ENCODE measurements at places on chromosomes 6 and 20.

DNA sequence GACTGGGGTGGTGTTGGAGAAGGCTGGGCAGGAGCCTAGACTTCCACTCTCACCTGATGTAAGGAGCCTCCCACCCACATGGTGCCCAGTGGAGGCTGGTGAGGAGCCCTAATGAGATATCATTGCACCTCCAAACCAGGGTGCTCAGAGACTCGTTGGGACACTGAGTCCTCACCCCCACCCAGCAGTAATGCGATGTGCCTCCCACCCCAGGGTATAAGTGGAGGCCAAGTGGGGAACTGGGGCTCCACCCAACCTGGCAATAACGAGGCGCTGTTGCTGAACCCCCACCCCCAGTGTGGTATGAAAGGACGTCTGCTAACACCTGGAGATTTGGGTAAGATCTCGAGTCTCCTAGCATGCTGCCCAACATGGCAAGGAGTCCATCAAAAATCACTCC is 510.2 kb downstream of the PREX1 start:
- DNase-seq: no peak

DNA sequence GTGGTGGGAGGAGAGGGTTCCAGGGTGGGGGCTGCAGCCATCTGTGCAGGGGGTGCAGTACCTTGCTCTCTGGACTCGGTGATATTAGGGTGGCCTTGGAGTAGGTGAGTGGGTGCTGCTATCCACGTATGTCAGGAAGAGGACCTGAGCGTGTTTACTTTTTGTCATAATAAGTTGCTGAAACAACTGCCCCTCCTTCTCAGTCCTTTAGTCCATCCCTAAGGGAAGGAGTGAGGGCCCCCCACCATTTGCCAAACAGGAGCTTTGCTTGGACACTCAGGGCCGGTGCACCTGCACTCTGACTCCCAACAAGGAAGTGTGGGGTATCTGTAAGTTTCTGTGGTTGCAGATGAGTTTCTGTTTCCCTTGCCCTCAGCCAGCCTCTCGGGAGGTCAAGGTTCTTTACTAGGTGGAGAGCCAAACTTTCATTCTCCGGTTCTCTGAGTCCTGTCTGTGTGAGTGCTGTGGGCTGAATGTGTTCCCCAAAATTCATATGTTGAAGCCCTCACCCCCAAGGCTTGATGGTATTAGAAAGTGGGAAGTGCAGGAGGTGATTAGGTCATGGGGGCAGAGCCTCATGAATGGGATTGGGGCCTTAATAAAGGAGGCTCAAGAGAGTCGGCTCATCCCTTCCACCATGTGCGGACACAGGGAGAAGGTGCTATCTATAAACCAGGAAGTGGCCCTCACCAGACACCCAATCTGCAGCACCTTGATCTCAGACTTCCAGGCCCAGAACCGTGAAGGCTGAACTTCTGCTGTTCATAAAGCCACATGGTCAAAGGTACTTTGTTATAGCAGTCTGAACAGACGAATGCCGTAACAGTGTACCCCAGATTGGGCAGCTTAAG is 19.6 kb upstream of the CCR6 start:
- no peak for DNase-seq

DNA sequence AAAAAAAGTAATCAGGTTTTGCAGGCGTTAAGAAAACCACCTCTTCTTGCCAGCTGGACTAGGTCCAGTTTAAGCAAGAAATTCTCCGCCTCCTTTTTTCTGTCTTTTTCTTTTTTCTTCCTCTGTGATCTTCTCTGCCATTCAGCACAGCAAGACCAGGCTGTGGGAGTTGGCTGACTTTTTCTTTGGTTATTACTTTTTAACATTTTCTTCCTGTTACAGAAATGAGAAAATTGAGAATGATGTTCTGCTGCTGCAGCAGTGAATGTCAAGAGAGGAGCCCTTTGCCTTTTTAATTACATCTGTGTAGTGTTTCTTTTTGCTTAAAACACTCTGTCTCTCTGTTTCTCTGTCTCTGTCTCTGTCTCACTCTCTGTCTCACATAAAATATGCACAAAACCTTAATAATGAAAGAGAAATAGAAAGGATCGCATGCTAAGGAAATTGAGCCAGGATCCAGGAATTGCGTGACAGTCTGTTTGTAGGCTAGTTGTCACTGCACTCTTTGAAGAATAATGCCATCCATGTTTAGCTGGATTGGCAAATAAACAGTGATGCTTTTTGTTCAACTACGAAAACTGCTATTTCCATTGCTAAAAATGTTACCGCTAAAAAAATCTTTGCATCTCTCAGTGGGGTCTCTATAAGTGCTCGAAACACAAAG is 103.2 kb upstream of the SUPT3H start:
- no peak for DNase-seq

DNA sequence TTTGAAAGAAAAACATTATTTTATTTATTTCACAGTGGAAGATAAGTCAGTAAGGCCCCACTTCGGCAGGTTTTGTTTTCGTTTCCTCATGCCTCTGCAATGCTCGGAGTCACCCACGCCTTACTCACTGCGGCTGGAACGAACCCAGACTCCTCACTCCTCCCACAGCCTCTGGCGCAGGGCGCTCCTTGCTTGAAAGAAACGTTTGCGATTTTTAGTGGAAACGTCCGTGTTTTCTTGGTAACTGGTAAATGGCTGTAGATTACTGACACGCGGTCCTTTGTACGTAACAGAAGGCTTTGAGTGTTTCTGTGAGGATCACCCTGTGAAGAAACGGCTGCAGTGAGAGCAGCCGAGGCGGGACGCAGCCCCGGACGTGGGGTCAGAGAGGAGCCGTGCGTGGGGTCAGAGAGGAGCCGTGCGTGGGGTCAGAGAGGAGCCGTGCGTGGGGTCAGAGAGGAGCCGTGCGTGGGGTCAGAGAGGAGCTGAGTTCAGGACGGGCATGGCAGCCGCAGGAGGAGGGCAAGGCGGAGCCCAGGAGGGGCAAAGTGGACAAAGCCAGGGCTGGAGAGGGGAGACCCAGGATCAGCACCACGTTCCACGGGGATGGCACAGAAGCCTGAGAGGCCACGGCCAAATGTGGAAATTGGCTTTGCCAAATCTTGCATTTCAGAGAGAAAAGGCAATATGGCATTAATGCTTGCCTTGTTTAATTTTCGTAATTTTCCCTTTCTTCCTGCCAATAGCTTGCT is 198.6 kb upstream of the THBS2 start:
- DNase-seq: no peak

GRCh38 chr6:87656857-87657256 is 45.2 kb downstream of the AKIRIN2 start:
- no peak for DNase-seq

DNA sequence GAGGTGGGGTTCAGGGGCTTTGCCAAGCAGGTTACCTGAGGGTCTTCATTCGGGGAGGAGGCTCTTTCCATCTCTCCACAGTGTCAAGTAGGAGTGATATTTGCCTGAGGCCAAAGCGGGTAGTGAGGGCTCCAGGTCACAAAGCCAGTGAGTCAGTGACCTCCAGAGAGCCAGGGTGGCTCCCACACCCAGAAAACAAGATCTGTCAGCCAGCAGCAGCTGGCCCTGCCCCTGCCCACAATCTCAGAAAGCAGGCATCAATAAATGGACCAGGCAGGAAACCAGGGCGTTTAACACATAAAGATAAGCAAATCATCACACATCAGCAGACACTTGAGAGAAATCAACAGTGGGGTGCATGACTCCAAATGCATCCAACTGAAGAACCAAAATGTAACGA is 250.8 kb downstream of the CDH26 start:
- peak; percentile 61 for DNase-seq

DNA sequence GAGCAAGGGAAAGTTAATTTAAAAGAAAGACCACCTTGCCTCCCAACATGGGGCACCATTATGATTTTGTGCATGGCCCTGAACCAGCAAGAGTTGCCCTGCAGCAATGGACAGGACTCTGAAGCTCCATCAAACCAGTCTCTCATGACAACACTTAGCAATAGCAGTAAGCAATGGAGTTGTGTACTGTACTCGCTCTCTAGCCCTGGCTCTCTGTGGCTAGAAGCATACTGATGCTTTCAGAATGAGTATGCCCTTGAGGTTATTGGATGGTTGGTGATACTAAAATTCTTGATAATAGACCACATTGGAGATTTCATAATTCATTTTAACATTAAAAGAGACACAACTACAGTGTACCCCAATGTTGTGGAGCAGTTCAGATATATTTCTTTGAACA is 23.2 kb upstream of the LMBRD1 start:
- DNase-seq: no peak

DNA sequence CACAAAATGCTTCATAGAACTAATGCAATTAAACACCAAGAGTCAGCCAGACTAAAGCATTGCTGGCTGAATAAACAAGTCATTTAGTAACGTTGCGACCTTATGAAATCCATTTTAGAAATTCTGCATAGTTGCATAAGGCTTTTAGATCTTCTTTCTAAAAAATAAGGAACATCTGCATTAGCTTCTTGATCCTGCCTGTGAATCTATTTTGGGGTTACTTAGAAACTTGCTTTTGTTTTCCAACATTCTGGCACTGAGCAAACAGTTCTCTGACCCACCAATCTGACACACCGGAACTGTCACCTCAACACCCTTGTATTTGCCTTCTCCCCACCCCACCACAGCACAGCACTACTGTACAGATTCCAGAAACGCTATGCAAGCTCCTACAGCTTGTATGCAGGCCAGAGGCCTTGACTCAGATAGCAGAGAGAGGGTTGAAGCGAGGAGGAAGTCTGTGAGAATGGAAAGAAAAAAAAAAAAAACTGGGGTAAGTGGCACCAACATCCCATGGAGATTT is 55.0 kb downstream of the KIF13A start:
- no peak for DNase-seq
